ENCODE measurements at places on chromosomes 5 and 9. TPM values are rescaled to one million over a fixed set of nuclear protein-coding genes. Genes with fewer than 3 reads are reported as not detected.

DNA sequence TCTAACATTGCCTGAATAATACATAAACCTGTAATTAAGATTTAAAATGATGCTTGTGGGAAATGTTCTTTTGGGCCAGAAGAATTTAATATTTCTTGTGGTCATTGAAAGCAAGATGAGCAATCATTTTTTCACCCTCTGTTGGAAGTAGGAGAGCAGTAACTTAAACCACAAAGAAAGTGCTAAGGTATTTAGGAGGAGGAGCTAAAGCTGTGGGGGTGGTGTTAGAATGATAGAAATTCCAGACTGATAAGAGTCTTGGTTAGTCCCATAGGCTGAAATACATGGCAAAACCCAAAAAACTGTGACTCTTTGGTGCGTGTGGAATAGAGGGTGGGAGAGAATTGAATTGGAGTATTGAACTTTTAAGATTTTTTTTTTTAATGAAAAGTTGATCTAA lies 247.0 kb downstream of the YTHDC2 start:
- no peak for DNase-seq

DNA sequence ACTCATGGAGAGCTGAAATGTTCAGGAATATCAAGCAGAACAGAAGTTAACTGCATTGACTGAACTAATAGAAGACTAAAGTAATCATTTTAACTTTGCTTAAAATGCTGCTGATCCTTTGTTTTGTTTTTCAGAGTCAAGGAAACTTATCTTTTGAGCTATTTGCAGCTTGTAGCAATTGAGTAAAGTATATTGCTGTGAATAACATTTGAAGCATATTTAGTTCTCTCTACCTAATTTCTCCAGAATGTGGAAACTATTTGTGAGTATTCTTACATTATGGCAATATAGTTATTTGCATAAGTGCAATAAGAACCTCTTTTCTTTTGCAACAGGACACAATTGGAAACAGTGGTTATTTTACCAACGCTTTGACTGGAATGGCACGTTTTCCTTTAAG lies 5.3 kb upstream of the SOX30 start:
- no peak for DNase-seq

- DNase-seq = no peak
Observed at GRCh38 chr5:41270423-41271251, 57.3 kb upstream of the C6 start.

- DNase-seq = no peak
Observed at GRCh38 chr9:16150938-16151650, 598.3 kb downstream of the CCDC171 start.

GRCh38 chr9:100216178-100216787 lies 117.2 kb downstream of the INVS start:
- peak; percentile 41 for DNase-seq

Gene BARHL1
- not detected for total RNA-seq

Gene IL13
- total RNA-seq = 0.24 TPM

Gene ANGPTL2
- 86.2 TPM for total RNA-seq

DNA sequence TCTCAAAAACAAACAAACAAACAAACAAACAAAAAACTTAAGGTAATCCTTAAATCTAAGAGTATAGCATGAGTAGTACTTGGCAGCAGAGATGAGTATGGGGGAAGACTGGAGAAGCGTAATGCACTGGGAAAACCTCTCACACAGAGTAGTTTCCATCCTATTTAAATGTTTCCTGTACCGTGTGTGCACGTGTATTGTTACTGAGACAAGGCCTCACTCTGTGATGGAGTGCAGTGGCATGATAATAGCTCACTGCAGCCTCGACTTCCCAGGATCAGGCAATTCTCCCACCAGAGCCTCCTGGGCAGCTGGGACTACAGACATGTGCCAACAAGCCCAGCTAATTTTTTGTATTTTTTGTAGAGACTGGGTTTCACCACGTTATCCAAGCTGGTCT lies 2.9 kb downstream of the UIMC1 start:
- no peak for DNase-seq

DNA sequence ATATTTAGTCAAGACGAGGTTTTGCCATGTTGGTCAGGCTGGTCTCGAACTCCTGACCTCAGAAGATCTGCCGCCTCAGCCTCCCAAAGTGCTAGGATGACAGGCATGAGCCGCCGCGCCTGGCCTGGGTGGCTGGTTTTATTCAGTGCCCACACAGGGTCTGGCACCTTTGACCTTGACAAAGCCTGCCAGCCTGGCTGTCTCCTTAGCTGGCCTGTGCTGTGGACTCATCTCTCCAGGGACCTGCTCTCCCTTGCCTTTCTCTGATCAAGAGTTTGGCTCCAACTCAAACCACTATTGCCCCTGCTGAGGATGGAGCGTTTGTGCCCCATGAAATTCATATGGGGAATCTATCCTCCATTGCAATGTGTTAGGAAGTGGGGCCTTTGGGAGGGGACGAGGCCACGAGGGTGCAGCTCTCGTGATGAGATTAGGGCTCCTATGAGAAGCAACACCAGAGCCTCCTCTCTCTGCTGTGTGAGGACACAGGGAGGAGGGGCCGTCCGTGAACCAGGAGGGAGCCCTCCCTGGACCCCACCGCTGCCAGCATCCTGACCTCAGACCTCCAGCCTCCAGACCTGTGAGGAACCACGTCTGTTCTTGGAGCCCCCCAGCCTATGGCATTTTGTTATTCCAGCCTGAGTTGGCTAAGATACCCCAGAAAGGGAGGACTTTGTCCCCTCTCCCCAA lies 45.0 kb downstream of the MRPL36 start:
- no peak for DNase-seq

DNA sequence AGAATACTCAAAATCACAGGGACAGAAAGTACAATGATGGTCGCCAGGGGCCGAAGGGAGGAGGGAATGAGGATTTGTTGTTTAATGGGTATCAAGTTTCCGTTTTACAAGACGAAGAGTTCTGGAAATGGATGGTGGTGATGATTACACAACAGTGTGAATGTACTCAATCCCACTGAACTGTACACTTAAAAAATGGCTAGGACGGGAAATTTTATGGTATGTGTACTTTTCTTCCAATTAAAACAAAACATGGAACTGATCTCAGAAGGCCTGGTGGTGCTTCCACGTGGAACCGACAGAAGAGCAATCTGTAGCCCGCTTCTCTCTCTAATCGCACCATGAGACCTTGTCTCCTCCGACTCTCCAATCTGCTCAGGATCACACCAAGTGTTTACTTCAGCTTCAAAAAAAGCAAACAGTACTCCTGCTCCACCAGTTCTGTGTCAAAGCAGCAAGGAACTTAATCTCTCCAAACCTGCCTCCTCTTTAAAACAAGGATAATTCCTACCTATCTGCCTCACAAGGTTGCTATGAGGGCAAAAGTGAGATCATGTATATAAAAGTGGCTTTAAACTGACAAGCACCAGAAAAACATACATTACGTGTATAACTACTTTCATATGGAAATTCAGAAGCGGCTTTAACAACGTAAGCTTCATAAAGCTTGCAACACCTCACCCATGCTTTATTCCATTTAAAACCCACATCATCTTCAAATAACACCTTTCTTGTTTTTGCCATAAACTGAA lies 2.1 kb downstream of the ECPAS start:
- no peak for DNase-seq

GRCh38 chr5:139113892-139114291 lies 84.3 kb downstream of the SIL1 start:
- DNase-seq = no peak

GRCh38 chr9:126606483-126606870 lies 7.3 kb upstream of the LMX1B start:
- no peak for DNase-seq

DNA sequence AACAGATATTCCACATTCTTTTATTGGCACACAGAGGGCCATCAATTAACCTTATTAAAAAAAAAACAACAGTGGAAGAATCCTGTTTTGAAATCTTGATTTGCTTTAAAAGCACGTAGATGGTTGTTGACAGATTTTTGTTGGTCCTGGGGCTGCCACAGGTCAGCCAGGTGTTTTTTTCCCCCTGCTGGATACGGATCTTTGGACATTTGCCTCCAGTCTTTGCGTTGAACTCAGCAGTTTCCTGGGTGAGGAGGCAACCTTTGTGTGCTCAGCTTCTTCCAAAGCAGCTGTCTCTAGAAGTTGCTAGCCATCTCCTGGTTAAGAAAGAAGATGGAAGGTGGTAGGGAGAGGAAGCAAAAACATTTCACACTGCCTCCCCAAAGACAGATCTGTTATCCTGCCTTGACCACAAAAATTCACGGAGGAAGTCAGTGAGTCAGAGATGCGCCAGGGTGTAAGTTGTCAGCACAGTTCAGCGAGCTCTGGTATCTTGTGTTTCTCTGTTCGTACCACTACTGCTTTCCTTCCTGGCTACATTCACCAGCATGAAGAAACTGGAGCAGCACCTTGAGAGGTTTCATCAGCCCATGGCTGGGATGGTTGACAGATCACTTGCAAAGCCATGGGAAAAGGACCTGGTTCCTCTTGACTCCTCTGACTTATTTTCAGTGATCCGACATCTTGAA lies 207.3 kb downstream of the ARHGAP26 start:
- DNase-seq = no peak

DNA sequence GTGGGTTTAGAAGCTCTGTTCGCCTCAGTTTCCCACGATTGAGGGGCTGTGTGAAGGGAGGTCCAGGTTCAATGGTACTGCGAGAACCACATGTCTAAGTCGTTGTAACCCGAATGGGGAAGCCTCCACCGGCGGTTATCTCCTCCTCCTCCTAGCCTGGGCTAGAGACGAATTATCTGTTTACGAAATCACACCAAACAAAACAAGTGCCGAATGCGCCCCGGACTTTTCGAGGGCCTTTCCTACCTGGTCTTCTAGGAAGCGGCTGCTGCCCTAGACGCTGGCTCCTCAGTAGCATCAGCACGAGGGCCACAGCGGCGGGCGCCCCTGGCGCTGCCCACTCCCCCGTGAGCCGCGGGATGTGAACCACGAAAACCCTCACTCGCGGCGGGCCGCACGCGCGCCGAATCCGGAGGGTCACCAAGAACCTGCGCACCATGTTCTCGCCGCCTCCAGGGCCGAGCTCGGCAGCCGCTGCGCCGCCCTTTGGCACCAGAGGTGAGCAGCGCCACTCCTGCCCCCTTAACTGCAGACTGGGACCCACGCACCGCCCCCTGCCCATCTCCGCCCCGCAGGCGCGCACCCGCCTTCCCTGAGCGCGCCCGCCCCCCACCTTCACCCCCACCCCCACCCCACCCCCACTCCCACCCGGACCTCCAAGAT lies at the start of gene CDKN2A:
TSS of gene CDKN2A (minus strand) at position 500 of the 663 bp plus-strand sequence.
- DNase-seq = no peak

GRCh38 chr5:66655395-66656324 lies 59.5 kb downstream of the MAST4 start:
- no peak for DNase-seq

DNA sequence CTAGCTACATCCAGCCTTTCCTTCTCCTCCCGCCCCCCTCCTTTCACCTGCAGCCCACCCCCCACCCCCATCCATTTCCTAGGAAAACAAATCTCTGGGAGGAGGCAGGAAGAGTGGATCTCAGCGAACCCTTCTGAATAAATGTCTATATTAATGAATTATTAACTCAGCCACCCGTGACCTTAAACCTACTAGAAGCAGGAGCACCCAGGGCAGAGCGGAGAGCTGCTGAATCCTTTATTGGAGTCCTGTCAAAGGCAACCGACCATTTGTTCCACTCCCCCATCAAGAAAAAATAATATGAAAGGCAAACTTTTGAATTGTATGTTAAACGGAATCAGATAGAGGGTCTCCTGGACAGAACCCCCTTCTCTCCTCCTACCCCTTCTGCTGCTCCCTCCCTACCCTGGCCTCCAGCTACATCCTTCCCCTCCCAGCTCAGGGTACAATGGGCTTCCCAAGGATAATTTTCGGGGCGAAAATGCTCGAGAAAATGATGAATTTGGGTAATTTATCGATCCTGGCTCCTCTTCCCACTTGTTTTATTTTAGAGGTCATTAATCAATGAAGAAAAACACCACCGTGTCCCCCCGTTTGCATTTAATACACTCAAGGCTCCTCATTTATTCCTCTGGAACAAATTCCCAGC lies 3.3 kb upstream of the PRDM6 start:
- no peak for DNase-seq

- DNase-seq = no peak
Observed at GRCh38 chr5:83714810-83715209, 5.8 kb downstream of the HAPLN1 start.

DNA sequence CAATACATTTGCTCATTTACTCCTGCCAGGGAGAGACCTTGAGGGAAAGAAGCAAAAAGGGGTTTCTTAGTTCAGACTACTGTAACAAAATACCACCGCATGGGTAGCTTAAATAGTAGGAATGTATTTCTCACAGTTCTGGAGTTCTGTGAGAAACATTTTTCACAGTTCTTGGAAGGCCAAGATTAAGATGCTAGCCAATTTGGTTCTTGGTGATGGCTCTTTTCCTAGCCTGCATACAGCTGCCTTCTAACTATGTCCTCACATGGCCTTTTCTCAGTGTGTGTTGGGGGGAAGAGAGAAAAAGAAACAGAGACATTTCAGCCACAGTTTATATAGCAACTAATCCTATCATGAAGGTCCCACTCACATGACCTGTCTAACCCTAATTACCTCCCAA lies 1644.7 kb upstream of the C9orf72 start:
- no peak for DNase-seq
